ENCODE measurements at places on chromosomes 11 and 22.

GRCh38 chr11:65486570-65487466 lies 12.0 kb upstream of the MALAT1 start:
- DNase-seq, result no peak

DNA sequence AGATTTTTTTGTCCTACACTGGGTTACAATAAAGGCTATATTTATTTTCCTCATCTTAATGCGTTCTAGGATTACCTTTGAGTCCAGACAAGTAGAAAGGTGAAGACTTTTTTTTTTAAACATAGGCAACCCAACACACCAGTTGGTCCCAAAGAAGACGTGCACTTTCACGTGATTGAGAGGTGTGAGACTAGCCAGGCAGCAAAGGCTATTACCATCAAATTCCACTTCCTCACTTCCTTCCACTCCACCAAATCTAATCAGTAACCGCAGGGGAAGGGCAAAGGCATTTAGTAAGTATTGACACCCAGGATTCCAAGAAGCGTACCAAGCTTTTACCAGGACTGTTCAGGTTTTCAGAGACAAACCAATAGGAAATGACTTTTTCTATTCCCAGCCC lies 109.3 kb downstream of the APIP start:
- DNase-seq, result no peak

DNA sequence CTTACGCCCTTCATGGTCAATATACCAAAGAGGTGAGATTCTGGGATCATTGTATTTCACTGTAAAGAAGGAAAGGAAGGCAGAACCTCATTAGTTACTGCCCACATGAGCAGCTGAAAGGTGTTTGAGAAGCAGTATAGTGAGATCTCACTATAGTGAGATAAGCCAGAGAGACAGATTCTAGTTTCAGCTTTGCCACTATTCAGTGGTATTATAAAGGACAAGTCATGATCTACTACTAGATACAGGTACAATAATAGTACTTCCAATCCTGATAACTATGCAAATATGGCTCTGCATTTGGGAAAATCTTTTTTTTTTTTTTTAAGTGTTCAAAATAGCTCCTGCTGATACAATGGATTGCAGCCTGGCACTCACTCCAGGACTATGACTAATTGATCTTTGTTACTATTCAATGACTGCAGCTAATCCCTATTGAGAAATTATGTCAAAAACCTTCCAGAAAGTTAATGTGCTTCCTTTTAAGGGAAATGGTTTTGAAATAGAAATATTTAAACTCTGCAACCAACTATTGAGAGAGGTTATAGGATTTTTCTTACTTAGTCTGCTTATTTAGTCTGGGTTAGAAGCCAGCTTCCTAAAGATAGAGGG lies 8.3 kb upstream of the DLAT start:
- no peak for DNase-seq

DNA sequence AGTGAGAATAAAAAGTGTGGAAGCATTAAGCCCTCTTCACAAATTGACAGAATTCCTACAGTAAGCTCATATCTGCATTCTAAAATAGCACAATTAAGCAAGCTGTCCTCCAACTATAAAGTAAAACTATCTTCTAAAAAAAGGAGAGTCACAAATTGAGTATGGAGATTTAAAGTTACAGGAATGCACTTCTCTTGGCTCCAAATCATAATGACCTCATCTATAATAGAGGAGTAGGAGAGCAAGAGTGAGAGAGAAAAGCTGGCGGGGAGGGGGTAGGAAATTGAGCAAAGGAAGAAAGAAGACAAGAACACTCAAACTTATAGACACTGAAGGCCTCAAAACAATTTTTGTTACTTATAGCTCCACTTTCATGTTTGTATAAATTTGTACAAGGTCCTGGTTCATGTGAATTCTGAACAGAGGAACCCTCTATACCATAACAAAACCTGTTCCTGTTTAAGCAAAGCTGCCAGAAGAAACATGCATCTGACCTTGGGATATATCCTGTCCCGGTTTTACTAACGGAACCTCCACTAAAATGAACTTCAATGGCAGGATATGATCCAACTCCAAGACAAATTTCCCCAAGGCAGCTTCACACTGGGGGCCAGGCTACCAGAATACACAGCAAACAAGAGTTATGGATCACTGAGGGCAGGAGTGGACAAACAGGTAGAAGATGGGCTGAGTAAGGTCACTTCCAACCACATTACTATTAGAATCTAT lies 37.2 kb downstream of the SLC35F2 start:
- no peak for DNase-seq

GRCh38 chr11:22780952-22781593 lies 48.5 kb downstream of the SVIP start:
- DNase-seq, result no peak

DNA sequence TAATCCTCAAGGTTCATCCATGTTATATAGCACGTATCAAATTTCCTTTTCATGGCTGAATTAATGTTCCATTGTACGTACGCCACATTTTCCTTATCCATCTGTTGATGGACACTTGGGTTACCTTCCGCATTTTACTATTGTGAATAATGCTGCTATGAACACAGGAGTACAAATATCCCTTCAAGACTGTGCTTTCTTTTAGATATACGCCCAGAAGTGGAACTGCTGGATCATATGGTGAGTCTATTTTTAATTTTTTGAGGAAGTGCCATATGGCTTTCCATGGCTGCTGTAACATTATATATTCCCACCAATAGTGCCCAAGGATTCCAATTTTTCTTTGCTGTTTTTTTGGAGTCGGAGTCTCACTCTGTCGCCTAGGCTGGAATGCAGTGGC lies 6.0 kb downstream of the MRPL40 start:
- no peak for DNase-seq

GRCh38 chr11:86869966-86870570 lies 69.7 kb downstream of the PRSS23 start:
- DNase-seq, result peak; percentile 12

GRCh38 chr11:35352077-35352888 lies 67.1 kb downstream of the SLC1A2 start:
- no peak for DNase-seq

DNA sequence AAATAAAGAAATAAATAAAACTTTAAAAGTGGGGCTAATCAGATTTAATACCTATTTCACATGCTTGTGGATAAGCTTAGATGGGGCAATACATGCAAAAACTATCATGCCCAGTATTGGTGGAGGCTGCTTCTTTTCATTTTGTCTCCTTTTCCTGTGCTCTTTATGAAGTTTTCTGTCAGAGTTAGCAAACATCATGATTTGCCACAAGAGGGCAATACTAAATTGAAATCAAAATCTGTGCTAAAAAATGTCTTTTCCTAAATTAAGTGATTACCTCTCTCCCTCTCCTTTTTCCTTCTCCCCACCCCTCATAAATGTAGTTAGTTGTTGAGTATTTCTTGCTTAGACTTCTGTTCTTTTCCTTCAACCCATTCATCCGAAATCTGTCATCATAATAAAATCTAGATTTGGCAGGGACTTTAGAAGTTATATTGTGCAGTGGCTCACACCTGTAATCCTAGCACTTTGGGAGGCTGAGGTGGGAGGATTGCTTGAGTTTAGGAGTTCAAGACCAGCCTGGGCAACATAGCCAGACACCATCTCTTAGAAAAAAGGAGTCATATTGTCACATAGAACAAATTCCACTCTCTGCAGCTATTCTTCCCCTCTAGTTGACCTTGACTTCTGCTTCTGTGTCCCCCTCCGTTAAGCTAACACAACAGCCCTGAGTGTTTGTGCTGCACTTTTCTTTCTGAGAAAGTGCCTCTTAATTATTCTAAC lies 4.7 kb upstream of the ARHGAP42 start:
- DNase-seq, result no peak

DNA sequence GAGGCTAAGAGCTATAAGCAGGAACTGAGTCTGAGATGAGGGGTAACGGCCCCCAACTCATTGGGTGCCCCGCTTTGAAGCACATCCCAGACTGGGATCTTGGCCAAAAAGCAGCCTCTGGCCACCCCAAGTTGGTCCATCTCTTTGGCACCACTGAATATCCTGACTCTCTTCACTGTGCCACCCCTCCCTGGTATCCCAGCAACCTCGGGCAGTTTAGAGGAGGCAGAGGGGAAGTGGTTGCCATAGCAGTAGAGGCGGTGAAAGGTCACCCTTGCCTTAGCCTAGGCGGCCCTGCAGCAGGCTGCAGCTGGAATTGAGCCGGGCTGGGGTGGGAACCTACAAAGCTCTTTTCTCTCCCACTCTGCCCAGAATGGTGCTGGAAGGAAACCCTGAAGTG lies 1.1 kb downstream of the PELI3 start:
- DNase-seq, result no peak

DNA sequence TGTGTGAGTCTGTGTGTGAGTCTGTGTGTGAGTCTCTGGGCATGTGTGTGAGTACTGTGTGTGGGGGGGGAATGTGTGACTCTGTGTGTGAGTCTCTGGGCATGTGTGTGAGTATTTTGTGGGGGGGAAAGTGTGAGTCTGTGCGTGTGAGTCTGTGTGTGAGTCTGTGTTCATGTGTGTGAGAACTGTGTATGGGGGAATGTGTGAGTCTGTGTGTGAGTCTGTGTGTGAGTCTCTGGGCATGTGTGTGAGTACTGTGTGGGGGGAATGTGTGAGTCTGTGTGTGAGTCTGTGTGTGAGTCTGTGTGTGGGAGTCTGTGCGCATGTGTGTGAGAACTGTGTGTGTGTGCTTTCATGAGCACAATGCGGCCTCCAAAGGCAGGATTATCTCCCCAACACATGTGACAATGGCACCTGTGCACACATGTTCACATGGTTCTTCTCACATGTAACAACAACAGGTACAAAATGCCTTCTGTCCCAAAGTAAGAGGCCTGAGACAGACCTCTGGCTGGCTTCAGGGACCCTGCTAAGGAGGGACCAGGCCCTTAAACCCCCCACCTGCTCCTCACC lies 1.6 kb downstream of the CD5 start:
- no peak for DNase-seq

DNA sequence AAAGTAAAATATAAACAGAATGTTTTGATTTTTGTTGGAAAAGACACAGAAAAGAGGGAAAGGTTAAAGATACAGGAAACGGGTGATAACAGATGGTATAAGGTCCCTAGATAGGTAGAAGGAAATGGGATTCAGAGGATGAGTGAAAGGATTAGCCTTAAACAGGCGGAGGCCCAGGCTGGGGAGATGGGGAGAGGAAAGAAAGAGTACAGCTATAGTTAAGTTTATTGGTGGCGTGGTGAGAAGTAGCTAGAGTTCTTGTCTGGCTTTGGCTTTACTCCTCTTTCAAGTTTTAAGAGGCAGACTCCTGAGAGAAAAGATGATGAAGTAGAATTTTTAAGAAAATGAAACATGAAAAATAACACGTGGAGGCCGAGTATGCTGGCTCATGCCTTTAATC lies 13.7 kb downstream of the ZBTB44 start:
- DNase-seq, result no peak

- DNase-seq, result no peak
Observed at GRCh38 chr11:116986521-116987105, 111.6 kb downstream of the SIK3 start.

GRCh38 chr11:134453441-134453840 lies 41.4 kb upstream of the B3GAT1 start:
- no peak for DNase-seq

GRCh38 chr11:19218786-19219460 lies 17.1 kb upstream of the CSRP3 start:
- no peak for DNase-seq

DNA sequence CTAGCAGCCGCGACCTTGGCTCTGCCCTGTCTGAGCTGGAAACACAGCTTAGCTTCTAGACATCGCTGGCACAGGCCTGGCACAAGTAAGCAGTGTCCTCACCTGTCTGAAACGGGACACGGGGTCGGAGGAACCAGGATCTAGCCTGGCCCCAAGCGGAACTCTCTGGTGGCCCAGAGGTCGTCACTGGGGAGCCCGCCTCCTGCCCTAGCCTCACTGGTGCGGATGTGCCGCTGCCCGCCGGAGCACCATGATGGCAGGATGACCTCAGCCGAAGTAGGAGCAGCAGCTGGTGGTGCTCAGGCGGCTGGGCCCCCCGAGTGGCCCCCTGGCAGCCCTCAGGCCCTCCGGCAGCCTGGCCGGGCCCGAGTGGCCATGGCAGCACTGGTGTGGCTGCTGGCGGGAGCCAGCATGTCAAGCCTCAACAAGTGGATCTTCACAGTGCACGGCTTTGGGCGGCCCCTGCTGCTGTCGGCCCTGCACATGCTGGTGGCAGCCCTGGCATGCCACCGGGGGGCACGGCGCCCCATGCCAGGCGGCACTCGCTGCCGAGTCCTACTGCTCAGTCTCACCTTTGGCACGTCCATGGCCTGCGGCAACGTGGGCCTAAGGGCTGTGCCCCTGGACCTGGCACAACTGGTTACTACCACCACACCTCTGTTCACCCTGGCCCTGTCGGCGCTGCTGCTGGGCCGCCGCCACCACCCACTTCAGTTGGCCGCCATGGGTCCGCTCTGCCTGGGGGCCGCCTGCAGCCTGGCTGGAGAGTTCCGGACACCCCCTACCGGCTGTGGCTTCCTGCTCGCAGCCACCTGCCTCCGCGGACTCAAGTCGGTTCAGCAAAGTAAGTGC lies 871 bp downstream of the SLC35E4 start:
- DNase-seq, result no peak

DNA sequence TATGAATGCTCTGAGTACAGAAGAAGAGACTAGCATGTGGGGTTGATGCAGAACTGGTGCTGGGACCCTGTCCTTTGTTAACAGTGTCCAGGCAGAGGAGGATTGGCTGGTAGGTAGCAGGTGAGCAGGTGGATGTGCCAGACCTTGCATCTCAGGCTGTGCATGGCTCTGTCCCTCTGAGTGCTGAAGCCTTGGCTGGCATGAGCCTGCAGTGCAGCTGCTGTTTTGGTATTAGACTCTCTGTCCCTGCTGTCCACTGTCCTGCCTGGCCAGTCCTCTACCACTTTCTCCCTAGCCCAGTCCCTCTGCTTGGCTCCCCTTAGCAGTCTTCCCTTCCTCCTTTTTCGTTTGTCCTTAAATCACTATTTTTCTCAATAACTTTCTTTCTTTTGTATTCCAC lies 213.6 kb upstream of the ZBED5 start:
- no peak for DNase-seq

- DNase-seq, result no peak
Observed at GRCh38 chr11:64765291-64765850, 5.6 kb upstream of the PYGM start.

DNA sequence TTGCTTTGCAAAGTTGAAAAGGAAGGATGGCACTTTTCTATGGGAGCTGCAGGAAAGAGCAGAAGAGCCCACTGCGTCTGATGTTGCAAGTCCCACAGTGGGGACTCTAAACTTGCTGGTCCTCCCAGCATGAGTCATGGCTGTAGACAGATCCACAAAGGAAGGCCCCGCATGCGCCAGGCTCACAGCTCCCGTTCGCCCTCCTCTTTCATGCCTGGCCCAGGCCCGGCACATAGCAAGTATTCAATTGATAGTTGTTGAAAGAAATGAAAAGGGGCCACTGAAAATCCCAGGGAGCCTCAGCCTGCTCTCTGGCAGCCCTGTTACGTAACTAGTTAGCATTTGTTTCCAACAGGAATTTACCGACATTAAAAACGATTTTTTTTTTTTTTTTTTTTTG lies 18.9 kb downstream of the AP1B1 start:
- no peak for DNase-seq

Measured in CD4-positive, alpha-beta T cell treated with Interleukin-6 at 100 ng/mL for 8 hours (primary cell).